Peyer's patch (tissue), 4 donors: ENCODE measurements at places on chromosomes 2 and 18. TPM values are rescaled to one million over a fixed set of nuclear protein-coding genes. Genes with fewer than 3 reads are reported as not detected.

Gene LYPD6B
- total RNA-seq = 2.0 TPM

Gene MEP1B
- 477 TPM for total RNA-seq

Gene ARHGAP15
- 203 TPM for total RNA-seq

Gene TXNDC2
- total RNA-seq = not detected

Gene STARD6
- total RNA-seq = not detected

Gene LOXHD1
- total RNA-seq = 0.83 TPM

Gene NOP58
- total RNA-seq = 18.6 TPM

GRCh38 chr2:46942891-46943626 is 27.5 kb upstream of the MCFD2 start:
- no peaks in the 10 kb centered on the region for H3K27me3 ChIP-seq
- DNase-seq = no peak
- H3K4me3 ChIP-seq = peak overlapping the region; percentile 94
- H3K27ac ChIP-seq = no peak overlapping the region

- no peak overlapping the region for H3K27ac ChIP-seq
- H3K4me3 ChIP-seq = no peak overlapping the region
- H3K4me1 ChIP-seq = no peaks in the 10 kb centered on the region
- H3K36me3 ChIP-seq = no peaks in the 10 kb centered on the region
- no peaks in the 10 kb centered on the region for H3K27me3 ChIP-seq
- DNase-seq = no peak
Observed at GRCh38 chr2:167992278-167992677, 255.1 kb downstream of the STK39 start.

- no peaks in the 10 kb centered on the region for H3K36me3 ChIP-seq
- no peak for DNase-seq
- H3K27ac ChIP-seq = no peak overlapping the region
Observed at GRCh38 chr2:132813422-132813821, 143.4 kb upstream of the LYPD1 start.

GRCh38 chr2:55860832-55861231 is 62.8 kb downstream of the EFEMP1 start:
- no peak for DNase-seq
- H3K4me3 ChIP-seq = no peak overlapping the region
- no peaks in the 10 kb centered on the region for H3K36me3 ChIP-seq
- no peaks in the 10 kb centered on the region for H3K4me1 ChIP-seq
- no peaks in the 10 kb centered on the region for H3K27me3 ChIP-seq
- H3K27ac ChIP-seq = no peak overlapping the region

DNA sequence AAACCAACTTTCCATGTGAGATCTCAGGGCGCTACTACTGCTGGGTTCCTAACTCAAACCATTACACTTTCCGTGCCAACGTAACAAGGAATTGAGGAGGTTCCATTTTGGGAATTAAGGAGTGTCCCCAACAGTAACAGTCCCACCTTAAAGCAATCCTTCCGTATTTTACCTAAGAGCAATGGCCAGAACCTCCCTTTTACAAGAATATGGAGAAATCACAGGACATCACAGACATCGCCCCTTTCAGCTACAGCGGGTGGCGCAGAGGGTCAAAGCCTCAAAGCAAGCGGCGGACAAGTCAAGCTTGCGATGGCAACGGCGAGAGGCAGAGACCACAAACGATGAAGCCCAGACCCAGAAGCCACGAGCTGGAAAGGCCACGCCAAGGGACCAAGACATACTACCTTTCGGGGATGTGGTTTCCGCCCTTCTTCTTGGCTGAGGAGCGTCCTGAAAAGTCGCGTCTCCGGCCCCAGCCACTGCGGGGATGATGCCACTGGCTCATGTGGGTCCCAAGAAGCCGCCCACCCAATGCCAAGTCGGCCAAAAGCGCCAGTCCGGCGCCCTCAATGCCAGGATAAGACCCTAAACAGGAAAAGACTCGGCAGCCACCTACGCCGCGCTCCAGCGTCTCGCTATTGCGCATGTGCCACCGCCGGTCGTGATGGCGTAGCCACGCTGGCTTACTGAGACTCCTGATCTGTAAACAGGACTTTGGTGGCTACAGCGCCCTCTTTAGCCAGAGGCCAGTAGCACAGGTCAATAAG is at the start of gene DUSP11:
Gene DUSP11 (minus strand): TSS at position 637 of the 770 bp plus-strand sequence. CDS start 129 bp downstream, at position 508.
- peak; percentile 97 for DNase-seq
- peaks cover 26% of the 10 kb centered on the region for H3K36me3 ChIP-seq
- H3K4me1 ChIP-seq = no peaks in the 10 kb centered on the region

DNA sequence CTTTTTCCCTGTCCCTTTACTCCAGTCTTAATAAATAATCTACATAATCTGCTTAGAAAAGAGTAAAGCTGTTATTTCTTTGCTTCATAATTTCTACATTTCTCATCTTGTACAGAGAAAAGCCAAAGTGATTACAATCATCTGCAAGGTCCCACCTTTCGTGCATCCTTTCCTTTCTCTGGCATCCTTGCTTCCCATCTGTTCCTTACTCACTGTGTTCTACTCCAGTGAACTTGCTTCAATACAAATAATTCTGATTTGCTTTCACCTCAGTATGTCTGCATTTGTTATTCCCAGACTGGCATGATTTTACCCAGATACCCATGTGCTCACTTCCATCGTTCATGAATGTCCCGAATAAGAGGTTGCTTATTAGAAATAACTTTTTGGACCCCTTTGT is 99.4 kb upstream of the DSEL start:
- no peaks in the 10 kb centered on the region for H3K36me3 ChIP-seq
- no peaks in the 10 kb centered on the region for H3K27me3 ChIP-seq
- H3K4me3 ChIP-seq = no peak overlapping the region
- H3K4me1 ChIP-seq = no peaks in the 10 kb centered on the region
- DNase-seq = no peak

DNA sequence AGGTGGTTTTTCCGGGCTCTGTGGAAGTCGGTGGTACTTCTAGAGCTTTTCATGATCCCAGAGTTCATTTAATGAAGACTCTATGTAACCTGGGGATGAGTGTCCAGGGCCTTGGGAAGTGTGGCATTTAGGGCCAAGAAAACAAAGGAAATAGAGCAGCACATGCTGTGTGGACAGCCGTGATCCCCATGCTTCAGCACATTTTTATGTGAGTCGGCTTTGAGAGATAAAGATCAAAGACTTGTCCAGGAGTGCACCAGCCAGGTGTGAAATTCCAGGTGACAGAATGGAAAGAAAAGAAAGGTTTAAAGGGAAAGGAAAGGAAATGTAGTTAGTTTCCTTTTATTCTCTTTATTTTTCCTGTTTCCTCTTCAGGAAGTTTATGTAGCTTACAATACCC is 258.0 kb upstream of the NRP2 start:
- no peaks in the 10 kb centered on the region for H3K27me3 ChIP-seq
- H3K4me3 ChIP-seq = no peak overlapping the region
- no peak for DNase-seq
- no peaks in the 10 kb centered on the region for H3K4me1 ChIP-seq
- H3K27ac ChIP-seq = no peak overlapping the region
- H3K36me3 ChIP-seq = no peaks in the 10 kb centered on the region

- no peaks in the 10 kb centered on the region for H3K36me3 ChIP-seq
- H3K4me1 ChIP-seq = no peaks in the 10 kb centered on the region
- no peak for DNase-seq
- no peak overlapping the region for H3K27ac ChIP-seq
Observed at GRCh38 chr18:32742579-32742978, 30.2 kb downstream of the KLHL14 start.

DNA sequence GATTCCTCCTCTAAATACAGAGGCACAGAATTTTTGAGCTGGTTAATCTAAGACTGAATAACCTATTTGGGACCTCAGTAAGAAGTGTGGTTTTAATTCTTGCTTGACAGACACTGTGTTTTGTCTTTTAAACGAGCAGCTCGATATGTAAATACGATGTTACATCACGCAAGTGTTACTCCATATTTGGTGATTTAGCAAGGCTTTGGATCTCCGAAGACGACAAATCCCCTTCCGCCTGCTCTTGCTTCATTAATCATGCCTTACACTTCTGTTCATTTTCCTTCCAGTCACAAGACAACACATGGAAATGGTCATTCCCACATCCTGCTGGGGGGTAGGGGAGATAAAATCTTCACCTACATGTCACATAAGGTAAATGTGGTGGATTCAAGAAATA is 9.4 kb downstream of the BCL11A start:
- no peak for DNase-seq
- peaks cover 5% of the 10 kb centered on the region for H3K36me3 ChIP-seq
- H3K27ac ChIP-seq = no peak overlapping the region
- no peaks in the 10 kb centered on the region for H3K27me3 ChIP-seq

- no peak overlapping the region for H3K4me3 ChIP-seq
- H3K27me3 ChIP-seq = no peaks in the 10 kb centered on the region
- DNase-seq = no peak
- H3K4me1 ChIP-seq = no peaks in the 10 kb centered on the region
- H3K27ac ChIP-seq = no peak overlapping the region
- H3K36me3 ChIP-seq = no peaks in the 10 kb centered on the region
Observed at GRCh38 chr2:59150217-59150849, 909.2 kb upstream of the FANCL start.

DNA sequence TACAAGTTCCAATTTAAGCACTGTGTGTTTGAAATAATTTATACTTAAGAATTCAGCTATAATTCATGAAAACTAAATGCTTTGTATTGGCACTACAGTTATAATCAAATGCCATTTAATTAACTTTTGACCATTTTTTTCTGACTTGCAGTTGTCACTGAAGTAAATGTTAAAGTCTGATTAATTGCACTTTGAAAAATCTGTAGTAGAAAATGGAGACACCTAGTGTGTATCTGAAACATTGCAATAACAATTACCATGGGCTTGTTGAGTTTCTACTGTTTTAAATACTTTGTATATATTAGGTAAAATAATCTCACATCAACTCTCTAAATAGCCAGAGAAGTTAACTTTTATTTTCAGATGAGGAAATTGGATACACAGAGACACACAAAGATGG is 458.6 kb upstream of the FSIP2 start:
- H3K27me3 ChIP-seq = no peaks in the 10 kb centered on the region
- no peak overlapping the region for H3K27ac ChIP-seq
- no peak overlapping the region for H3K4me3 ChIP-seq
- no peak for DNase-seq
- no peaks in the 10 kb centered on the region for H3K4me1 ChIP-seq

DNA sequence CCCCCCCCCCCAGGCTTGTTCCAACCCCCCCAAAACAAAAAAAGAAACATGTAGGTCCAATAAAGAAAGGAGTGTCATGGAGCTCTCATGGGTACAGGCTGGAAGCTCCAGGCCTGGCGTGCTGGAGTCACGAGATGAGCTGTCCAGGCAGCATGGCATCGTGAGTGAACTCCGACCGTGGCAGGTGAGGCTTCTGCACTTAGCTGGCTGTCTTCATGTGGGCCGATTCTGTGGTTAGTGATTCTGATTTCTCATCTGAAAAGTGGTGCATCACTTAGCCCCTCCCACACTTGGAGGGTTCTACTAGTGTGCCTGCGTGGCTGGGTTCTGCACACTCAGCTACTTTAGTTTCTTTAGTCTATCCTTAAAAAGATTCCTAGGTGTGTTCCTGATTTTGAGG is 126.4 kb upstream of the MGAT5 start:
- peaks cover 8% of the 10 kb centered on the region for H3K4me1 ChIP-seq
- H3K4me3 ChIP-seq = no peak overlapping the region
- no peaks in the 10 kb centered on the region for H3K27me3 ChIP-seq

DNA sequence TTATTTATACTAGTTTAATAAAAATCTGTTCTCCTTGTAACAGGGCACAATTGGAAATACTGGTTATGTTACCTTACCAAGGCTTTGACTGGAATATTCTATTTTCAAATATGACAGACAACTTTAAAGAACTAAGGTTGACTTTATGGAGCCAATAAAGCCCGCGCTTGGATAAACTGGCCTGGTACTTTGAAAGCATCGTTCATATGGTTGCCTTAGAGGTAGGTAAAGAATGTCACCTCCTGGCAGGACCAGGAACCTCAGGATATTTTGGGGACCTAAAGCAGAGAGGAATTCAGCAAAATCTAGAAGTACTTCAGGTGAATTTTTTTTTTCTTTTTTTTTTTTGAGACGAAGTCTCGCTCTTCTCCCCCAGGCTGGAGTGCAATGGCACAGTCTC is 71.2 kb upstream of the CREB1 start:
- no peak overlapping the region for H3K27ac ChIP-seq
- no peaks in the 10 kb centered on the region for H3K4me1 ChIP-seq
- H3K27me3 ChIP-seq = no peaks in the 10 kb centered on the region
- no peak for DNase-seq
- H3K36me3 ChIP-seq = no peaks in the 10 kb centered on the region

DNA sequence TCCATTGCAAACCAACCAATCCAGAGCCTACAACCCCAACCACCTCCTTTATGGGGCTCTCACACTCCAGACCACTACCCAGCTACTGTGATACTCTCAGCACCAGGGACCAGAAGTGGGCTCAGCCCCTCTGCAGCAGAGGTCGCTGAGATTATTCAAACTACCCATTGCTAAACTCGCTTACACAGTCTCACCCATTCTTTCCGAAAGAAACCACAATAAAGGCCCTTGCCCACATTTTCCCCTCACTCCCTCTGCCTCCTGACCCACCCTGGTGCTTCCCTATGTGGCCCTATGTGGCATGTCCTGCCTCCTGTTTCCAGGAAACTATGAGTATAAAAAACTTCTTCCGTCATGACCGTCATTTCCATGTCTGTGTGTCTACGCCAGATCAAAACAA is 10.7 kb downstream of the TEX51 start:
- no peak overlapping the region for H3K4me3 ChIP-seq
- H3K27ac ChIP-seq = no peak overlapping the region
- no peaks in the 10 kb centered on the region for H3K4me1 ChIP-seq
- no peaks in the 10 kb centered on the region for H3K36me3 ChIP-seq
- H3K27me3 ChIP-seq = no peaks in the 10 kb centered on the region
- DNase-seq = no peak

DNA sequence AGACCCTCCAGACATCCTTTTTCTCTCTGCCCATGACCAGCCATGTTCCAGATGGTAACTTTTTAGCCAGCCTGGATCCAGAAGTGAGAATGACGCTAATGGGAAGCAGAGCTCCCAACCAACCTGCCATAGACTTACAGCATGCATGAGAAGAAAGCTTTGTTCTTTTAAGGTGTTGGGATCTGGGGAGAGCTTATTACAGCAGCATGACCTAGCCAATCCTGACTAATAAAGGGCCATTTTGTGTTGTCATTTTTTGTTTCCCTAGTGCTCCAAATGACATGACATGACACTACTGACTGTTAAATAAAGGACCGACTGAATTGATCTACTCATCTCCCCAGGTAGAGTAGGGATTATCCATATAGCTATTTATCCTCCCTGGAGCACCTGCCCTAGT is 5.2 kb upstream of the PRKCE start:
- no peak overlapping the region for H3K4me3 ChIP-seq
- no peak overlapping the region for H3K27ac ChIP-seq
- H3K27me3 ChIP-seq = no peaks in the 10 kb centered on the region
- no peaks in the 10 kb centered on the region for H3K36me3 ChIP-seq
- no peak for DNase-seq
- peaks cover 5% of the 10 kb centered on the region for H3K4me1 ChIP-seq

- H3K27me3 ChIP-seq = no peaks in the 10 kb centered on the region
- no peak overlapping the region for H3K27ac ChIP-seq
- no peak overlapping the region for H3K4me3 ChIP-seq
- H3K36me3 ChIP-seq = no peaks in the 10 kb centered on the region
- DNase-seq = peak; percentile 49
Observed at GRCh38 chr2:143261986-143262385, 132.8 kb downstream of the ARHGAP15 start.

GRCh38 chr2:203623096-203623495 is 83.3 kb upstream of the CD28 start:
- DNase-seq = no peak
- no peaks in the 10 kb centered on the region for H3K4me1 ChIP-seq

GRCh38 chr2:226888971-226889370 is 53.1 kb downstream of the RHBDD1 start:
- H3K4me1 ChIP-seq = no peaks in the 10 kb centered on the region
- DNase-seq = no peak
- H3K36me3 ChIP-seq = no peaks in the 10 kb centered on the region

GRCh38 chr18:57427429-57428201 is 7.6 kb upstream of the ONECUT2 start:
- peaks cover 15% of the 10 kb centered on the region for H3K4me1 ChIP-seq
- H3K36me3 ChIP-seq = no peaks in the 10 kb centered on the region
- no peak for DNase-seq
